ENCODE measurements at places on chromosomes 2 and 18.
A peak's percentile ranks its signal among the peaks of the same experiment; 100 is the strongest.

DNA sequence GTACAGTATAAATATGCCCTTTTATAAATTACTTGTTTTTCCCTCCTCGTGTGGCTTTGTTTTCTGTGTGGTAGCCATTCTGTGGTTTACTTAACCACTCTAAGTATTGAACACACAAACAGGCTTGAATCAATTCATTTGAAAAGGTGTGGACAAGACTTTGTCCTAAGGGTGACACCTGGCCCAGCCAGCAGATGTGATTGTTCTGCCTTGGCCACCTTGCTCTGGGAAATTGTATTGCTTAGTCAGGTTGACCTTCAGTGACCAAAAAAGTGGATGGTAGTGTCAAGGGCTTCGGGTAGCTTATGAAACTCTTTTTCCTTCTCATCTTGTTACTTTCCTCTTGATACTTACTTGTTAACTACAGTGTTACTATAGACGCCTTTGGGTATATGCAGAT, 61.9 kb downstream of the DGKD start:
- DNase-seq = no peak

GRCh38 chr2:88233216-88233615, 63.1 kb downstream of the THNSL2 start:
- no peak for DNase-seq

DNA sequence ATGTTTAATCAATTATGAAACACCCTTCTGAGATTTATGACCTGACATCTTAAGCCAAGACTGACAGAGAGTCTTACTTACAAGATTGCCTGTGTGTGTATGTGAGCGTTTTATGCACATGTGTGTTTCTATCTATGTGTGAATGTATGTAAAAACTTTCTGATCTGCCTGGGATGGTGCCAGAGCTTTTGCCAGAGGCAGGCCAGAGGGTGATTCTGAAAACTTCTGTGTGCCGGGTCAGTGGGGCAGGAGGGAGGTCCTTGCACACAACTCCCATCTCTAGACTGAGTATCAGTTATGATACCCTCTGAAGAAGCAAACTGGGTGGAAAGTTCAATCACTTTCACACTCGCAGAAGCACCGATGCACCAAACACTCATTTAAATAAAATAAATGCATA, 335.0 kb upstream of the NT5C1B start:
- DNase-seq = no peak

GRCh38 chr2:183614799-183615435, 490.7 kb downstream of the NUP35 start:
- DNase-seq = no peak

DNA sequence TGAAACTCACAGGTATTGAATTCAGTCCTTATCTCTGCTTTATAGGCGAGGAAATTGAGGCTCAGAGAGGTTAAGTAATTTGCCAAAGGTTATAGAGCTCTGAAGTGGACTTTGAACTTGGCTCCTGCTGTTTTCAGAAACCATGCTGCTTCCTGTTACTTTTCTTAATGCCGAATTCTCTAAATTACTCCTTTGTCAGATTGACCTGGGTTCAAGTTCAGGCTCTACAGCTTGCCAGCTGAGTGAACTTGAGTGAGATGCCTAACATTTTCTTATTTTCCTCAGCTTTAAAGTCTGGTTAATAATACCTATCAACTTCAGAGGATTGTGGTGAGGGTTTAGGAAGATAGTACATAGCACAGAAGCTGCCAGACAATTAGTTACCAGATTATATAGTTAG, 3.4 kb downstream of the ASAP2 start:
- no peak for DNase-seq

GRCh38 chr2:39141334-39142271, 20.8 kb upstream of the SOS1 start:
- DNase-seq = no peak

DNA sequence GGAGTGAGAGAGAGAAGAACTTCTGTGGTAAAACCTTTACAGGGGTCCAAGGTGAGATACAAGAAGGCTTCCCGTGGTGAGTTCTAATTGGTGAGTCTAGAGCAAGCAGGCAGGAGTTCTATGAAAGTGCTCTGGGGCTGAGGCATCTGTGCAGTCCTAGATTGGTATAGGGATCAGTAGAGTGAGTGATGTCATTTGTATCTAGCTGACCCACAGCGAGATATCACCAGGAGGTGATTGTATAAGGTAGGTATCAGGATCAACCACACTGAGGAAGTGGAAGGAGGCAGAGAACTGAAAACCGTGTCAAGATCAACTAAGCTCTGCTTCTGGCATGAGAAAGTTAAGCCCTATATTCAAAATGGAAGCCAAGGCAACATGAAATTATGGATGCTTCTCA, 1648.9 kb upstream of the TMEFF2 start:
- DNase-seq = no peak

- DNase-seq = no peak
Measured at GRCh38 chr2:196176142-196176738, 4.9 kb upstream of the STK17B start.

- DNase-seq = peak; percentile 62
Measured at GRCh38 chr2:203759690-203760365, 53.4 kb downstream of the CD28 start.

DNA sequence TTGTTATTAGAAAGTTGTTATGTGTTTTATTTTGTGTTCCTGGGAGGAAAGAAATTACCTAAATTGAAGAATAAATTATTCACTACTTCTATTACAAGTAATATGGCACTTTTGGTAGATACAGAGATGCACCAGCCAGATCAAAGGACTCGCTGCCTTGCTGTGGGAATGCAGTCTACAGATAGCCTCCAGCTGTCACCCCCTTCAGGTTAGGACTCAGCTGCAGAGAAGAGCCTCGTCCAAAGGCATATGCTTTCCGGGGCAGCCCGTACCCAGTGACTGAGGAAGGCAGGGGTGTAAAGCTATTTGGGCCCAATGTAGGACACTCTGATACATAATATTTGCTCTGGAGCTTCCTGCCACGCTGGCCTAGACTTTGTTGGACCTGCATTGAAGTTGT, 90.2 kb downstream of the CCDC148 start:
- DNase-seq = no peak

- no peak for DNase-seq
Measured at GRCh38 chr2:224952936-224953657, 89.2 kb downstream of the DOCK10 start.

DNA sequence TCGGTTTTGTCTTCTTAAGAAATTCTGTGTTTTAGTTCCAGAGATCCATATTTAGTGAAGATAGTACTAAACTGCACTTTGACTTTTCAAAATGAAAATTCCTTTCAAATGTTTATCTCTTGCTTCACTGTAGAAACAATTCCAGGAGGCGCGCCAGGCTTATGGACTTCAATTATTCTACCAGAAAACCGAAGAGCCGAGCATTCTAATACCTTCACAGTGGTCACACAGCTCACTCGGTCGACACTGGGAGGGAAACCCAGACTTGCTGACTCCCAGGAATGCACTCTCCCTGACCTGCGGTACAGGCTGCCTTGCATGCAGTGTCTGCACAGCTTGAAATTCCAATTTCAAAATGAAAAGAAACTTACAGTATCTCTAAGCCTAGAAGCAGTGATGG, 119.9 kb upstream of the PIEZO2 start:
- DNase-seq = no peak

GRCh38 chr2:168514692-168515091, 58.6 kb downstream of the CERS6 start:
- DNase-seq = no peak

DNA sequence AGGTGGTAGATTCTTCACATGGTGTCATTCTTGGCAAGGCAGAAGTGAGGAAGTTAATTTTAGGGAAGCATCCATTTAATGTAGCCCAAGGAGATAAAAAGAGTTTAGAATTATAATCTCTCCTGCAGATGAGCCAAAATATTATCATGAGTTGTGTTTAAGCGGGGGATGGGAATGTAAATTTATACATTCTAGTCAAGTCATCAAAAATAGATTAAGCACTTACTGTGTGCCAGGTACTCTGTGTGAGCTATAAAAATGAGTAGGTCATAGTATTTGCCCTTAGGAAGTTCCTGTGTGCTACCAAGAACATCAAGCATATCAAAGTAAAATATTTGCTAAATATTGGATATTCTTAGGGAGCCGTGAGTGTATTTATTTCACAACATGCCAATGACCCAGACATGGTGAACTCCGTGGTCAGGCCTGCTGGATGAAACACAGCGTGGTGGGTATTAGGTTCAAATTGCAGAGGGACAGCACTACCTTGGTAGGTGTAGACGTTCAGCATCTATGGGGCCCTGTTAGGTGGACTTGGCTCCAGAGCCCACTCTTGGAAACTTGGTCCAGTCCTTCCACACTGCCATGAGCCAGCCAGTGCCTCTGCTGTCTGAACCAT, 37.4 kb downstream of the MEIS1 start:
- no peak for DNase-seq

GRCh38 chr2:128562471-128563347, 244.0 kb upstream of the HS6ST1 start:
- DNase-seq = peak; percentile 60

GRCh38 chr2:217906798-217907197, 96.0 kb downstream of the TNS1 start:
- no peak for DNase-seq

- peak; percentile 67 for DNase-seq
Measured at GRCh38 chr2:160039166-160039903, 23.1 kb downstream of the PLA2R1 start.

DNA sequence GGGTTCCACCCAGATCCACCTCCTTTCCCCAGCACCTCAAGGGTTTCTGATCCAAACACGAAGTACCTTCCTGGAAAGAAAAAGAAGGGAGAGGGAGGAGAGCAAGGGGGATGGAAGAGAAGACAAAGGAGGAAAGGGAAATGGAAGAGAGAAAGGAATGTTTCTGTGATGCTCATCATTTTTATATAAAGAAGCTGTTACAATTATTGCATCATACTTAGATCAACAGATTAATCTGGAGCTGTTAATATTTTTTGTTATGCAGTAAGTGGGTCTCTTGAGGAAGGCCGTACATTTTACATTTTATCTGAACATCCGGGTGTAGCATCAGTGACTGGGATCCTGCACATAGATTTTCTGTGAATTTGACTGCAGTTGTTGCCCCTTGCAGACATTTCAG, 60.6 kb upstream of the NEDD4L start:
- DNase-seq = no peak

GRCh38 chr18:76923485-76924085, 101.2 kb downstream of the ZNF236 start:
- DNase-seq = peak; percentile 3

- no peak for DNase-seq
Measured at GRCh38 chr2:235215248-235215647, 263.4 kb downstream of the SH3BP4 start.

DNA sequence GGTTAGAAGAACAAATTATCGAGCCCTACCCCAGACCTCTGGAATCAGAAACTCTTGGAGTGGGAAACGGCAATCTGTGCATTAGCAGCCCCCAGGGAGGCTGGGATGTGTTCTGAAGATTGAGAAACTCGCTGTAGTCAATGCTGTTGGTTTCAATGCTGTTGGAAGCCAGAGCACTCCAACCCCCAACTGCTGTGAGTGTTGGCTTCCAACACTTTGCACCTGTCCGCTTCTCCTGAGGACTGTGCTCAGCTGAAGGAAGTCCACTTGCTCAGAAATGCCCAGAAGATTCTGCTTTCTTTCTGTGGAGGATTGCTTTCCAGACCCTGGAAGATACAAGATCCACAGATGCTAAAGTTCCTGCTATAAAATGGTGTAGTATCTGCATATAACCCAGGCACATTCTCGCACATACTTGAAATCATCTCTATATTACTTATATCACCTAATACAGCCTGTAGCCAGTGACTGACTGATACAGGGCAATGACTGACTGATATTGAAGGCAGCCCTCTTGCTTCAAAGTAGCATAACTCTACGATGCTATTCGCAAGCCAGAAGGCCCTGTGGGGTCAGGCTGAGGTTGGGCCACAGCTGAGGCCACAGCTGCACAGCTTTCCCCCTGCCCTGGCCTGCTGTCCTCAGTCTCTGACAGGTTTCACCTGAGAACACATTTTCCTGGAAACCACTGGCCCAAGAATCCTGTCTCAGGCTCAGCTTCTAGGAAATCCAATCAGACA, 757.7 kb upstream of the ID2 start:
- DNase-seq = no peak

- no peak for DNase-seq
Measured at GRCh38 chr18:44935455-44935854, 254.8 kb downstream of the SETBP1 start.

DNA sequence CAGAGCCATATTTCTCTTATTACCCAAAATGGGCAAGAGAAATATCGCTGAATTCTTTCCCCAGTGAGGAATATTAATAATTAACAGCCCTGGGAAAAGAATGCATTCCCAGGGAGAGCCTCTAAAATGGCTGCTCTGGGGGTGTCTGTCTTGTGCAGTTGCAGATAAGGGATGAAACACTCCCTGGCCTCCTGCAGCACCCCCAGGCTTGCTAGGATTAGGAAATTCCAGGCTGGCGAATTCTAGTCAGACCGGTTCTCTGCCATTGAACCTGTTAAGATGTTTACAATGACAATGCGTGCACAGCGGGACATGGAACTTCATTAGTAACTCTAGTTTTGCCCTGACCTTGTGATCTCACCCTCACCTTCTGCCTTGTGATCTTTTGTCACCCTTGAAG, 24.5 kb downstream of the MRPL30 start:
- DNase-seq = no peak

DNA sequence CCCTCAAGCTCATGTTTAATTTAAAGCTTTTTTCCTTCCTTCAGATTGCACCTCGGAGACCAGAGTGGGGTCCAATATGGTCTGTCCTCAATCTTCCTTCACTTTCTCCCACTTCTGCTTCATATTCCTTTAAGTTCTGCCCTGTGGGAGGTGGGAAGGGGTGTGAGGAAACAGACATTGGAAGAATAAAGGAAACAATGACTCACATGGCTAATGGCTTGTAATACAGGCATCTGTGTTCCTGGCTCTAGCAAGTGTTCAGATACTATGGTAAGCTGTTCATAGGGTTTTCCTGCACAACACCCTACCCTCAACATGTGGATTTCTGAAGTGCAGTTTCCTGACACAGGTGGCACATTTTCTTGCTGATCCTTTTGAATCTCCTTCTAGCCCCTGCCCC, 209.5 kb downstream of the PIK3C3 start:
- DNase-seq = peak; percentile 3

GRCh38 chr2:110097506-110098220, 18.0 kb downstream of the MALL start:
- no peak for DNase-seq

- DNase-seq = no peak
Measured at GRCh38 chr2:110796716-110797301, 64.4 kb downstream of the ACOXL start.

DNA sequence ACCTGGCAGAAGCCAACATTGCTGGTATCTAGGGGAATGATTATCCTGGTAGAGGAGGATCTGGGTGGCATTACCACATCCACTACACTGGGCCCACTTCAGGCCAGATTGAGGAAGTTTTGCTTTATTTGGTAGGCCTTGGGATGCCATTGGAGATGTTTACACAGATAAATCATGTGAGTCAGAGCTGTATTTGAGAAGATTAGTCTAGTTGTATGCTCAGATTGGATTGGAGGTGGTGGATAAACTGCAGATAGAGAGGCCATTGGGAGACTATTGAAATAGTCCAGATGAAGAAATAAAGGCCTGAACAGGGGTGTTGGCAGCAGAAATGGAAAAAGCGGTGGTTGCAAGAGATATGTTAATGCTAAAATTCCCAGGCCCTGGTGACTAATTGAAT, 81.5 kb downstream of the EFEMP1 start:
- no peak for DNase-seq
